Activated CD8-positive, alpha-beta memory T cell treated with anti-CD3 and anti-CD28 coated beads for 48 hours (primary cell): ENCODE measurements at places on chromosomes 3 and 15.

DNA sequence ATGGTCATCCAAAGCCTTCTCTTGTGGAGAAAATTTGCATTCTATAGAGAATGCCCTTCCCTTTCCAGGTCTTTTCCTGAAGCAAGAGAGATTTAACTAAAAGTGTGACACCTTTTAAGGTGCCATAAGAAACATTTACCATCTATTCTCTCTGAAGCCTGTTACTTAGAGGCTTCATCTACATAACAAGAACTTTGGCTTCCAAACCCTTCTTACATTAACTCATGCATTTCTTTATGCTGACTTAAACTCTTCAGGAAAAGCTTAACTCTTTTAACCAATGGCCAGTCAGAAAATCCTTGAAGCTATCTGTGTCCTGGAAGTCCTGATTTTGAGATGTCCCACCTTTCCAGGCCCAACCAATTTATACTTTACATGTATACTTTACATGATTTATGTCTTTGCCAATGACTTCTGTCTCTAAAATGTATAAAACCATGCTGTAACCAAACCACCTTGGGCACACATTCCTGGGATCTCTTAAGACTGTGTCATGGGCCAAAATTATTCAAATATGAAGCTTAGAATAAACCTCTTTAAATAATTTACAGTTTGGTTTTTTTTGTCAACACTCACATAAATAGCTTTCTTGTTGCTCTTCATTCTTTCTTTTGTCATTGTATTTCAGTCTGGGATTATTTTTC, 472.6 kb upstream of the NECTIN3 start:
- DNase-seq = no peak

- DNase-seq = no peak
Measured at GRCh38 chr3:123295901-123296250, 94.1 kb downstream of the SEC22A start.

DNA sequence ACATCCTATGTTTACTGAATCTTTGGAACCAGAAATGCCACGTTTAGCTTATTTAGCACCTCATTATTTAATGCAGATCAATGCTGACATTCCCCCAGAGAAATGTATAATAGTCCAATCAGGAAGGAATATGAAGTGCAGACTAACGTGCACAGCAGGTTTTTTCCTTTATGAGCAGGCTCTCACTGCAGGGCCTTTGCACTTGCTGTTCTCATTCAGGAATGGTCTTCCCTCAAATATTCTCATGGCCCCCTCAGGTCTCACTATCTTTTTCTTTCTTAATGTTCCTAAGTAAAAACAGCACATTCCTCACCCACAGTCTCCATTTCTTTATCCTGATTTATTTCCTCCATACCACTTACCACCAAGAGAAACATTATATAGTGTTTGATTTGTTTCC, 174.6 kb downstream of the FOXP1 start:
- no peak for DNase-seq

GRCh38 chr15:68479406-68479805, 47.4 kb upstream of the ITGA11 start:
- DNase-seq = no peak

DNA sequence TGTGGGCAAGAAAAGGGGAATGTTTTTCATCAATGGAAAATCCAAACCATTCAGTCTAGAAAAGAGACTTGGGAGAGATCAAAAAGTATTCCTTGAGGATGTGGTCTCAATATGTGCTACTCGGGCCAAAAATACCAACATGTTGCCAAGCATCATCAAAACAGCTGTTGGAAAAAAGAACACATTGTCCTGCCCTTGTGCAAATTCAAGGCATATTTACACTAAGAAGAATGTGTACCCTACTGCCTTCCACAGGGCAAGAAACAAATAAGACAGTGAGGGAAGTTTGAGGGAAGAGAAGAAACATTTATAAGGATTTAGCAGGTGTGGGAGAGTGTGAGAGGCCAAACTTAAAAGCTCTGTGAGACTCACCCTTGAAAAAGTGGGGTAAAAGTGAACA, 252.1 kb downstream of the NTRK3 start:
- DNase-seq = no peak

GRCh38 chr15:59245559-59245958, 38.9 kb downstream of the LDHAL6B start:
- no peak for DNase-seq

GRCh38 chr15:33115191-33115861, 79.2 kb downstream of the FMN1 start:
- DNase-seq = no peak
